Breast epithelium (tissue), 4 donors: ENCODE measurements at places on chromosomes 3 and 15. TPM values are rescaled to one million over a fixed set of nuclear protein-coding genes. Genes with fewer than 3 reads are reported as not detected.

GRCh38 chr15:29621616-29622015, 200.7 kb downstream of the TJP1 start:
- H3K27me3 ChIP-seq = no peaks in the 10 kb centered on the region
- H3K36me3 ChIP-seq = no peaks in the 10 kb centered on the region
- no peaks in the 10 kb centered on the region for H3K4me1 ChIP-seq
- no peak overlapping the region for H3K27ac ChIP-seq
- H3K4me3 ChIP-seq = no peak overlapping the region

DNA sequence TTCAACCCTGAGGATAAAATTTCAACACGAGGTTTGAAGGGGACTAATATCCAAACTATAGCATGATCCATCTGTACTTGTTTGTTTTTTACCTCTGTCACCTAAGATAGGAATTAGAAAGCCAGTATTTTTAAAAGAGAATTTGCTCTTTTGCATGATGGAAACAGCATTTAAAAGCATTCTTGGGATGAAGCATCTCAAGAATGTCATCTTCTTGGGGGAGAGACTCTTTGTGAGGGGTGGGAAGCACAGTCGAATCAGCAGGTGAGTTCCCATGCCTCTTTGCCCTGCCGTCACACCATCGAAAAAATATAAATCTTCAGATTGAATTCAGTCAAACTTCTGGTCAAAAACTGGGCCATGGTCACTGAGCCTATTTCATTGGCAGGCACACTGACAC, 55.3 kb upstream of the BCHE start:
- no peaks in the 10 kb centered on the region for H3K4me1 ChIP-seq
- no peak for DNase-seq
- no peak overlapping the region for H3K4me3 ChIP-seq
- H3K36me3 ChIP-seq = no peaks in the 10 kb centered on the region
- no peaks in the 10 kb centered on the region for H3K27me3 ChIP-seq

- H3K4me1 ChIP-seq = no peaks in the 10 kb centered on the region
- no peak overlapping the region for H3K27ac ChIP-seq
- no peak overlapping the region for H3K4me3 ChIP-seq
- H3K27me3 ChIP-seq = no peaks in the 10 kb centered on the region
- no peak for DNase-seq
- H3K36me3 ChIP-seq = no peaks in the 10 kb centered on the region
Observed at GRCh38 chr3:29168696-29169095, 112.2 kb upstream of the RBMS3 start.

Gene LEKR1
- total RNA-seq = 8.0 TPM
